ENCODE measurements at places on chromosomes 4 and X.

- no peak for DNase-seq
Measured at GRCh38 chrX:120464411-120464810, 4.7 kb downstream of the LAMP2 start.

GRCh38 chr4:101331017-101331416 lies 16.3 kb downstream of the PPP3CA start:
- no peak for DNase-seq

GRCh38 chrX:23287191-23287725 lies 47.4 kb upstream of the PTCHD1 start:
- no peak for DNase-seq

- DNase-seq: no peak
Measured at GRCh38 chr4:20151436-20151835, 100.3 kb upstream of the SLIT2 start.

DNA sequence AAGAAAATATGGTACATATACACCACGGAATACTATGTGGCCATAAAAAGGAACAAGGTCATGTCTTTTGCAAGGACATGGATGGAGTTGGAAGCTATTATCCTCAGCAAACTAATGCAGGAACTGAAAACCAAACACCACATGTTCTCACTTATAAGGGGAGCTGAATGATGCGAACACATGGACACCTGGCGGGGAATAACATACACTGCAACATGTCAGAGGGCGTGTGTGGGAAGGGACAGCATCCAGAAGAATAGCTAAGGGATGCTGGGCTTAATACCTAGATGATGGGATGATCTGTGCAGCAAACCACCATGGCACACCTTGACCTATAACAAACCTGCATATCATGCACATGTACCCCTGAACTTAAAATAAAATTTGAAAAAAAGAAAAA lies 19.5 kb upstream of the CNKSR2 start:
- no peak for DNase-seq

GRCh38 chr4:164207460-164207859 lies 546.5 kb upstream of the SMIM31 start:
- DNase-seq: no peak

Data from DMS79 treated with DMSO at 0.1 percent for 48 hours (cell line).